ENCODE measurements at places on chromosomes 11 and 22. TPM values are rescaled to one million over a fixed set of nuclear protein-coding genes. Genes with fewer than 3 reads are reported as not detected.

The TSSK2 gene
- not detected for polyA plus RNA-seq

GRCh38 chr22:27746918-27747317 lies 54.6 kb downstream of the MN1 start:
- DNase-seq, result no peak

- peak; percentile 40 for DNase-seq
Measured at GRCh38 chr11:88337987-88338668, 592 bp upstream of the CTSC start.

The BTBD18 gene
- polyA plus RNA-seq, result 1.5 TPM

The HEPHL1 gene
- polyA plus RNA-seq, result not detected

- no peak for DNase-seq
Measured at GRCh38 chr11:32772731-32773130, 21.7 kb downstream of the CCDC73 start.

The UCP2 gene
- 57.8 TPM for polyA plus RNA-seq

DNA sequence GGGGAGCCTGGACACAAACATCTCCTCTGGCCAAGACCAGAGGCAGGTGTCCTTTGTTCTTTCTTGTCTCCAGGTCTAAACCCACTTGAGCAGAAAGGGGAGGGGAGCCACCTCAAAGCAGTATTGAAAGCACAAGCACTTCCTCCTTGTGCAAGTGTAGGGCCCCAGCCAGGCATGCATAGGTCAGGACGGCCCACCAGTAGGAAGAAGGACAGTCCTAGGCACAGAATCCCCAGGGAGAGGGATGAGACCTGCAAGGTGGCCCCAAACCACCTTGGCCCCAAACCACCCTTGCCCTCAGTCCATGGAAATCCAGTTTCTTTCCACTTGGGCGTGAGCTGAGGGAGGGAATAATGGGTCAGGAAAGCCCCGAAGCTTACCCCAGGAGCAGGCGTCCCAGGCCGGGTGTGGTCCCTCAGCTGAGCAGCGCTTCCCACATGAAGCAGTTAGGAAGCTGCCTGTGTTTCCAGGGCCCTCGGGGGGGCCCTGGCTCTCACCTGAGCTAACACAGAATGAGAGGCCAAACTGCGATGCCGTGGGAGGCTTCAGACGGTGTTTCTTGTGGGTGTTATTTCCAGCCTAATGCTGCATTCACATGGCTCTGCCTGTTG lies 20.4 kb upstream of the IGSF9B start:
- DNase-seq, result no peak

DNA sequence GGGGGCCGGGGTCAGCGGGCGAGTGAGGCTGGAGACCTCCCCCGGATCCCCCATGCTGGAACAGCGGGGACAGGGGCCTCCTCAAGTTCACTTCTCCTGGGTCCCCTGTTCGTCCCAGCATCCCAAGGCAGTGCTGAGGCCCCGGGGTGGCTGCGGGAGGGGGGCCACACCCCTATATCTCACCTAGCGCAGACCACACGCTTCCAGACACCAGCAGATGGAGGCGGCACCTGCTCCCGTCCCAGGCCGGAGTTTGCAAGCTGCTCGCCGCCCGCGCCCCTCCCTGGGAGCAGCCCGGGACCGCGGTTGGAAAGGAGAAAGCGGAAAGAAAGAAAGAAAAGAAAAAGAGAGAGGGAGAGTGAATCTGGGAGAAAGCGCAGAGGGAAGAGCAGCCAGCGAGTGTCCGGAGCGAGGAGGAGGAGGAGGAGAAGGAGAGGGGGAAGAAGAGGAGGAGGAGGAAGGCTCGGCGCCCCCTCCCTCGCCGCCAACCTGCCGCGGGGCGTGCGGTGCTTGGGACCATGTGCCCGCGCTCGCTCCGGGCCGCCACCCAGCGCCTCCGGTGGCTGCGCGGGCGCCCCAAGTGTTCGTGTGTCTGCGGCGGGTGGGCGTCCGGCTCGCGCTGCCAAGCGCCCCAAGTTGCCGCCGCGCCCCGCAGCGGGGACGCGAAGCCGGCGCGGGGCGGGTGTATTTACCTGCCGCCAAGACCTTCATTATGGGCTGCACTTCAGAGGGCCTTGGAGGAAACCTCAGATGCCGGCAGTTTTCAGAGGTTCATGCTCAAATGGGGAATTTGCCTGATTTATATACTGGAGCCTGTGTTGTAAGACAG lies at the start of gene LIF:
Gene LIF, minus strand, starts transcription at position 775 of the 829 bp plus-strand sequence. Its CDS starts 64 bp downstream, at position 711.
- peak; percentile 50 for DNase-seq

The KCNJ11 gene
- polyA plus RNA-seq, result 4.7 TPM

The MOGAT2 gene
- not detected for polyA plus RNA-seq

DNA sequence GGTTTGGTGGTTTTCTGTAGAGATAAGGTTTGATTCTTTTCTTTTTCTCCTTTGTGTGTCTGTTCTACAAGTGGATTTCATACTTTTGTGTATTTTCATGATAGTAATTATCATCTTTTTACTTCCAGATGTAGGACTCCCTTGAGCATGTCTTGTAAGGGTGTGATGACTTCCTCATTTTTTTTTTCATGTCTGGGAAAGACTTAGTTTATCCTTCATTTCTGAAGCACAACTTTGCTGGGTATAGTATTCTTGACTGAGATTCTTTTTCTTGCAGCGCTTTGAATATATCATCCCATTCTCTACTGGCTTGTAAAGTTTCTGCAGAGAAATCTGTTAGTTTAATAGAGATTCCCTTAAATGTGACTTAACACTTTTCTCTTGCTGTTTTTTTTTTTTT lies 32.9 kb downstream of the MADD start:
- DNase-seq, result no peak

GRCh38 chr11:89540826-89541225 lies 49.7 kb upstream of the NOX4 start:
- DNase-seq, result no peak

The CCDC83 gene
- not detected for polyA plus RNA-seq

GRCh38 chr22:40932396-40932795 lies 18.8 kb upstream of the RBX1 start:
- DNase-seq, result no peak

The GLYAT gene
- not detected for polyA plus RNA-seq

The TRIM6 gene
- polyA plus RNA-seq, result 10.8 TPM

DNA sequence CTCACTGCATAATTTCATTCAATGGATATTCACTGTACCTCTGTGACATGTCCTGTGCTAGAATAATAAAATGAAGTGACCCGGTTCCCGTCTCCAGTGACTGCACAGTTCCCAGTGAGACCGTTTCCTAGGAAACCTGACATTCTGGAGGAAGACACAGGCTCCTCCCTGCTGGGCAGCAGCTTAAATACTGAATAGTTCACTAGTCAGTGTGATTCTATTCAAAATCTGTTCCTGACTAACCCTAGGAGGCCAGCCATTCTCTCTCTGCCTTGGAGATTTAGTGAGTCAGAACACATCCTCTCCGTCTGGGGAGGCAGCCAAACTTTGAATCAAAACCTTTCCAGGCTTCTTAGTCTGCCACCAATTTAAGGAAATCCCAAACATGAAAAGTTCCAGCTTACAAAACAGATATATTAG lies 11.3 kb downstream of the TRIM66 start:
- DNase-seq, result no peak

Measured in cardiac muscle cell (in vitro differentiated cells and primary cell).